ENCODE measurements at places on chromosomes 5 and 9. TPM values are rescaled to one million over a fixed set of nuclear protein-coding genes. Genes with fewer than 3 reads are reported as not detected.

PCDHA4 gene
- total RNA-seq, result not detected

HSPB3 gene
- total RNA-seq, result not detected

SLC23A1 gene
- 1.9 TPM for total RNA-seq

PCDHB15 gene
- not detected for total RNA-seq

All from activated T-cell treated with anti-CD3 and anti-CD28 coated beads, Interleukin-2, amount 50 U/mL, for 72 hours (primary cell).